Activated CD8-positive, alpha-beta memory T cell treated with anti-CD3 and anti-CD28 coated beads for 1 hour (primary cell): ENCODE measurements at places on chromosomes 1 and 21.

DNA sequence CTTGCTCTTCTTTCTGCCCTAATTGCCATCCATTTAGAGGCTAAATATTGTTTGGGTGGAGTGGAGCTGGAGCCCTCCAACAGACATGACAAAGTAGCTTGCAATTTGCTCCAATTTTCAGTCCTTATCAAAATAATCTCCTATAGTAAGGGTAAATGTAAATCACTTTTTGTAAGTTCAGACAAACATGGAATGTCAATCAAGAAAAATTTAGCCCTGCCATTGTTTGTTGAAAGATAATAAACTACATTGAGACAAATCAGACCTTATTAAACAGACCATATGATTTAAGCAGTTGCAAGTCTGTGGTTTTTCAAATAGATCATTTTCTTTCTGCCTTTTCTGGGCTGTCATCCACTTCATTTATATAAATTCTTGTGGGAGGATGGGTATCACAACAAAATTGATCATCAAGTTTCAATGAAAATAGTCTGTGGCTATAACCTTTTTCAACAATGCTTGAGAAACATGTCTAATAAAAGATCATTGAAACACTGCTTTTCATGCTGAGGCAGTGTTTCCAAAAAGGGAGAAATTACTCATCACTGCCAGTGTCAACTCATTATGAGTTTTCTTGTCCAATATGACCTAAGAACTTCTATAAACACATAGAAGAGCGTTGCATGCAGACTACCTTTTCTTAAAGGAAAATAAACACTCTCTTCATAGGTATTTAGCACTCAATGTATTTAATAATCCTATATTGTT, 1152.0 kb upstream of the B3GALT2 start:
- DNase-seq: no peak

- no peak for DNase-seq
Measured at GRCh38 chr1:115874904-115875303, 34.0 kb upstream of the NHLH2 start.

GRCh38 chr1:83932281-83932680, 66.7 kb downstream of the TTLL7 start:
- no peak for DNase-seq

- no peak for DNase-seq
Measured at GRCh38 chr1:100383743-100384405, 31.6 kb downstream of the CDC14A start.

DNA sequence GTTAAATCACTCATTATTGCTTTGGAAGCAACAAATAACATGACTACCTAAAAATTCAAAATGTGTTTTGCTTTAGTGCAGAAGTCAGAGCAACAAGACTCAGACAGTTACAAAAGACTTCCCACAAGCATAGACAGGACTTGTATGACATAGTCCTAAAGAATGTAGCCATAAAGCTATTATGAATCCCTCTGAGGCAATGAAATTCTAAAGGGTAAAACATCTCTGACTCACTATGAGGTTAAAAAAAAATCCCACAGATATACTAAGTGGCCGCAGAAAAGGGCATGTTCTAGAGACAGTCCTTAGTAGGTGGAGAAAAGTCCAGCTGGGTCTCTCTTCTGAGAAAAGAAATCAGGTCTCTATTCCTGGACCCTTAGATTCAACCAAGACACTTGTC, 4.9 kb downstream of the PRKAB2 start:
- no peak for DNase-seq

- peak; percentile 15 for DNase-seq
Measured at GRCh38 chr1:223189903-223190724, 47.1 kb upstream of the TLR5 start.

DNA sequence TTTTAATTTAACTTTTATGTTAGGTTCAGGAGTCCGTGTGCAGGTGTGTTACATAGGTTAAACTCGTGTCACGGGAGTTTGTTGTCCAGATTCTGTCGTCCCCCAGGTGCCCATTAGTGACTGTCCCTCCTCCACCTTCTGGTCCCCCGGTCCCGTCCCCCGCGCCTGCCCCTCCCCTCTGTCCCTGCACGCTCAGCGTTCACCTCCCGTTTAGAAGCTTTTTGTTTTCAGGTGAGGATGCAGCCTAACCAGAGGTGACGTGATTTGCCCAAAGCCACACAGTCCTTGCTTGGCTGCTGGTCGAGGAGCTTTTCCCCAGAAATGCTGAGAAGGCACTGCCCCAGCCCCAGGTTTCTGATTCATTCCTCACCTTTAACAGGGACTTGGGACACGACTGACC, 844 bp downstream of the C1orf146 start:
- DNase-seq: no peak

DNA sequence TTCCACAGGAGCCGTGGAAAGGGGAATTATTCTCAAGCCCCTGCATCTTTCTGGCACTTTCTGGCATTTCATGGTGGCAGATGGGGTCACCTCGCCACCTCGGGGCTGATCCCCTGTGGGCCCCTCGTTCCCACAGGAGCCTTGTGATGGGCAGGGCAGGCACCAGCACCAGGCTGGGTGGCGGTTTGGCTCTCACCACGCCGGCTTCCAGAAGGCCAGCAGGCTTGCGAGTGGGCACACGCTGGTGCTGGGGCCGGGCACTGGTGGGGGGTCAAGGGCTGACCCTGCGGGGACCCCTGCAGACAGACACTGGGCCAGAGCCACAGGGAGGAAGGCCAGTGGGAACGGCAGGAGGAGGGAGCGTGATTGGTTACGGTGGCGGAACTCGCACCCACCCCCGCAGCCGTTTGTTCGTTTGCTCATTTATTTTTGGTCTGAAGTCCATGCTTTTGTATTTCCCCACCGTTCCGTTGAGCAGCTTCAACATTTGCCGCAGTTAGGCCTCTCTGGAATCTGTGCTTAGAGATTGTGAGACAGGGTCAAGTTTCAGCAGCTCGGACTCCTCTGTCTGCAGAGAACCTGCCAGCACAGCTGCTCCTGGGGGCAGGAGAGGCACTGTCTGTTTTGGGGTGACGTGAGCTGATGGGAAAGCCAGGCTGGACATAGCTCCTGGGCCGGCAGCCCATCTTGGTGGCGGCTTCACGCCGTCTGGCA, 5.3 kb downstream of the COL18A1 start:
- DNase-seq: no peak

GRCh38 chr1:158025576-158026230, 32.3 kb downstream of the KIRREL1 start:
- DNase-seq: no peak

DNA sequence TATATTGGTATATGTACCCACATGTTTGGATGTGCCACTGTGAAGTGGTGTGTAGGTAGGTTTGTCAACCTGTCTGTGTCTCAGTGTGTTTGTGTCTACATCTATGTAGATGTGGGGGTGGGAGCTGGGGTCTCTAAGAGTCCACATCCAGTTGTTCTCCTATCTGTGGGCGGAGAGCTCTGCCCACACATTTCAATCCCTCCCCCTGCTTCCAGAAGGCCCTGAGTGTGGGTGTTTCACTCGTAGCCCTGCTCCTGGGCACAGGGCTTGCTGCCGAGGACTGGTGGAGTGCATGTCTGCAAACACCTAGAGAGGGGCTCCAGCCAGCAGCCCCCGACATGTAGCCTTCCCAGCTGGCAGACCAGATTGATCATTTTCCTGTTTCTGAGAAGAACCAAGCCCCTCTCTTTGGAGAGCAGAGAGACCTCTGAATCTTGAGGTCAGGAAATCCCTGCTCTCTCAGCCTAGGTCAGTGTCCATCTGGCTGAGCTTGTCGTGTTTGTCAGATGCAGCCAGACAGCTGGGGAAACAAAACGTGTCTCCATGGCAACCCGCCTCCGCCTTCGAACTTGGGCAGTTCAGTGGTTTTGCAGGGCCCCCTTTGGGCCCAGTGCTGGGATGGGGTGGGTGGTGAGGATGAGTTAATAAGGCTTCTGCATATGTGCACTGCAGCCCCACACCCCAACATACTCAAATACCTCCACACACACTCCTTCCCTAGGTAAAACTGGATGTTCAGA, 31.2 kb upstream of the SYNC start:
- no peak for DNase-seq

DNA sequence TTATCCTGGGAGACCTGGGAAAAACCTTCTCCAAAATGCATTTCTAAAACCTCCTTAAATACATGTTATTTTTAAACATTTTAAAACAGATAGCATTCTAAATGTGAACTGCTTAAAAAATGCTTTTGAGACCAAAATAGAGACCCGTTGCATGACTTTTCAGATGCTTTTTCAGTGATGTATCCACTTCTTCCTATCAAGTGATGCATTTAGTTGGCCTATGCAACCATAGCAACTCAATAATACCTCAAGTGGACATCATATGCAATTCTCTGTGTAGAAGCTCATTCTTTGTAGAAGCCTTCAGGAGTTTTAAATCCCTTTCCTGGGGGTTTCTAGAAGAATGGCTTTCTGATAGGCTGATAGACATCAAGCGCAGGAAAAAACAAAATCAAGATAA, 94.5 kb upstream of the RAVER2 start:
- DNase-seq: no peak

DNA sequence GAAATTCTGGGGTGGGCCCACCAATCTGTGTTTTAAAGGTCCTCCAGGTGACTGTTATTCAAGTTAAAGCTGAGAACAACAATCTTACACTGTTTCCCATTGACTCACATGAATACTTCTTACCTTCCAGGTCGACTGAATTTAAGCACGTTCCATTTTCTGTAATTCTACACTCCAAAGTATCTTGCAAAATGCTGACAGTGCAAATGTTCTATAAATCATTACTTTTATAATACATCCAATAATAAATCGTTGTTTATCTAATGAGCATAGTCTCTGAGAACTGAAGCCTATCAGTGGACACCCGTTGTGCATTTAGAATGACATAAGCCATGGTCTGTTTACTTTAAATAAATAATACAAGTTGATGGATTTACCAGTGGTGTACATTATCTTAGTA, 75.8 kb upstream of the FMO3 start:
- DNase-seq: no peak

GRCh38 chr1:25541425-25541824, 2.0 kb upstream of the LDLRAP1 start:
- DNase-seq: no peak
